ENCODE measurements at places on chromosomes 16 and 17. TPM values are rescaled to one million over a fixed set of nuclear protein-coding genes. Genes with fewer than 3 reads are reported as not detected.

Gene TP53TG3C
- not detected for total RNA-seq

Gene BCAR1
- 47.3 TPM for total RNA-seq

Gene ZNF469
- 0.37 TPM for total RNA-seq

Gene RABEP1
- 35.0 TPM for total RNA-seq

Gene KCNAB3
- not detected for total RNA-seq

Gene SLC6A2
- not detected for total RNA-seq

Gene LRRC37A
- 0.89 TPM for total RNA-seq

Gene CDH5
- total RNA-seq, result not detected

Gene SRCAP
- 6.9 TPM for total RNA-seq

Gene KRTAP3-1
- 0.64 TPM for total RNA-seq

- DNase-seq, result no peak
Observed at GRCh38 chr17:67215991-67216421, 29.0 kb downstream of the HELZ start.

DNA sequence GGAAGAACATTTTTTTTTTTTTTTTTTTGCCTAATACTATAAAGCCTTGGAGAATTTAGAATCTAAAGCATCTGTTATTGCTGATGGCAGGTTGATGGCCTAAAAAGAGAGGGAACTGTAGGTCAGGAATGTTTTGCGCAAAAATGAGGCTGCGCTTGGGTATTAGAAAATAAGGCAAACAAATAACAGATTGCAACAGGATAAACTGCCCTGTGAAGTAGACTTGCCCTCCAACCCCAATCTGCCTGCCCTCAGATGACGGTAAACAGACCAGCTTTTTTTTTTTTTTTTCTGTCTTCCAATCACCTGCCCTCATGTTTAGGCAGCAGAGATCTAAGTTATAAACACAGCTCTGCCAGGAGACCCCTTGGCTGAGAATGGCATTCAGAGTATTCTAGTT, 3.8 kb upstream of the DHX8 start:
- DNase-seq, result no peak

GRCh38 chr17:45432405-45433158, at the start of gene ARHGAP27:
Gene ARHGAP27 (minus strand): TSS chr17:45432870. CDS start chr17:45430279, 2,591 bp downstream.
- peak; percentile 56 for DNase-seq

GRCh38 chr17:51144266-51145022, 8.9 kb upstream of the NME1 start:
- no peak for DNase-seq

- DNase-seq, result no peak
Observed at GRCh38 chr16:31438414-31438813, 4.2 kb downstream of the ZNF843 start.

GRCh38 chr17:8160224-8160577, 2.5 kb downstream of the VAMP2 start:
- no peak for DNase-seq

DNA sequence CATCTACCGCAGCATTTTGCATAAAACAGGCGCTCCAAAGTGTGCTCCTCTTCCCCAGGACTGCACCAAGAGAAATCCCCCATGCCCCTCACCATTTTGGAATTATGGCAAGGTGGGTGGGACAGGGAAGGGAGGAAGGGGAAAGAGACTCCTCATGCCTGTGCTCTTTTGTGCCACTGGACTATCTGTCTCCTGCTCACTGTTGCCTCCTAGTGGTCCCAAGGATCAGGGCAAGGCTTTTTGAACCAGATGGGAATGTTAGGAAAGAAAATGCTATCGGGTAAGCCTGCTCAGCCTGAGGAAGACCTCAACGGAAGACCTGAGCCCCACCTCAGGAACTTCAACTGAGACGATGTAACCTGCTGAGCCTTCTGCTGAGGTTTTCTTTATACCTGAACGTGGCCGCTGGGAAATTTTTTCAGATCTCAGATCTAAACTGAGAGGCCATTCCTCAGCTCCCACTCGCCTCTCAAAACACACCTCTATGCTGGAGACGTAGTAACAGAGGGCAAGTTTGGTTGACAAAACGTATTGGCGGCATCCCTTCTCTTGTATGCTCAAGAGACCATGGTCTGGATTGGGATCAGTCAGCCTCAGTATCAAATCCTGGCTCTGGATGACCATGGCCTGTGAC, 58.3 kb downstream of the SPACA3 start:
- peak; percentile 39 for DNase-seq

- peak; percentile 68 for DNase-seq
Observed at GRCh38 chr16:72203401-72203800, 31.4 kb upstream of the PMFBP1 start.

DNA sequence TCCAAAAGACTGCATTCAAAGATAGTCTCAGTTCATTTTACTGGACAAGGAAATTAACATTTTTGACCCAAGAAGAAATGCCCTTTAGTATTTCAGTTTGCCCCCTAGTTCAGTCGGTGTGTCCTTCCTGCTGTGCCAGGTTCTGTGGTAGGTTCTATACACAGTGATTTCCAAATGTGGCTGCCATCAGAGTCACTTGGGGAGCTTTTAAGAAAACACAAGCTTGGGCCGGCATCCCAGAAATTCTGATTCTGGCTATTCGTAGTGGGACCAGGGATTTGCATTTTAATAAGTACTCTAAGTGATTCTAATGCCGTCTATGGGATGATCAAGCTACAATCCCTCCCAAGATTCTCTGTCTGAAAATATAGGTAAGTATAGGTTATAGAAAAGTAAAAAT, 10.2 kb downstream of the RSPRY1 start:
- DNase-seq, result no peak

DNA sequence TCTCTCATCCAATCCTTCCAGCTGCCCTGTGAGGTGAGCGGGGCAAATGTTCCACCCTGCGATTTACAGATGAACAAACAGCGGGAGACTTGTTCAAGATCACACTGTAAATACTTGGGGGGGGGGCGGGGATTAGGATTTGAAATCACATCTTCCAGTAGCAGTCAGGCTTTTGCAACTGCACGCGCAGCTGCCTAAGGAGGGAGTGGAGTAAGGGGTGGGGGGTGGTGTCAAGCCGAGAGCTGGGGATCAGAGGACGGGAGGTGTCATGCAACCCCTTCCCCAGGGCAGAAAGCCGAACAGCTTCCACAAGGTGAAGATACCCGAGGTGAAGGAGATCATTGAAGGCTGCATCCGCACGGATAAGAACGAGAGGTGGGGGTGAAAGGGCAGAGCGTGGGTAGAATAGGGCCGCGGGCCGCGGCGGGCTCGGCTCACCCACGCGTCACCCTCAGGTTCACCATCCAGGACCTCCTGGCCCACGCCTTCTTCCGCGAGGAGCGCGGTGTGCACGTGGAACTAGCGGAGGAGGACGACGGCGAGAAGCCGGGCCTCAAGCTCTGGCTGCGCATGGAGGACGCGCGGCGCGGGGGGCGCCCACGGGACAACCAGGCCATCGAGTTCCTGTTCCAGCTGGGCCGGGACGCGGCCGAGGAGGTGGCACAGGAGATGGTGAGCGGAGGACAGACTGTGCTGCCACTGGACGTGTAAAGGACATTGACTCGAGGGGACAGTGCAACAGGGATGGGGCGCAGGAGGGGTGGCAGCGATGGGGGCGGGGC, 4.6 kb downstream of the WNK4 start:
- no peak for DNase-seq

DNA sequence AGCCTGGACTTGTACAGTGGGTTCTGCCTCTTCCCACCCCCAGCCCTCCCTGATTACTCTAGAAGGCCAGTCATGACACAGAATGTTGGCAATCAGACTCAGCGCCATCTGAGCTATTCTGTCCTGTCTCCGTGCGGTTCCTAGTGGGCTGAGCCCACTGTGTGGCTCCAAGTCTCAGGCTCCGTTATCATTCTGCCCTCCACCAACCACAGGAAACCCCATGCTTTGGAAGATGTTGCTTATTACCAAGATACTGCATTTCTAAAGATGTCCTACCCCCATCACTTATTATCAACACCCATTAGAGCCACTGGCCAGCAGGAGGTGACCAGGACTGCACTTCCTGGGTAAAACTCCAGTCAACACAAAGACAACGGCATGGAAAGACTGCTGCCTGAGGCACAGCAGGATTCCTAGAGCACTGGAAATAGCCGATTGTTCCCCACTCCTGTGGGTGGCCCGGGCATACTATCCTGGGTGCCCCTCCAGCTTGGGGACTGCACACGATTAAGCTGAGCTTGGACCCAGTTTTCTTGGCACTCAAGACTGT, 133.6 kb downstream of the AATF start:
- no peak for DNase-seq

DNA sequence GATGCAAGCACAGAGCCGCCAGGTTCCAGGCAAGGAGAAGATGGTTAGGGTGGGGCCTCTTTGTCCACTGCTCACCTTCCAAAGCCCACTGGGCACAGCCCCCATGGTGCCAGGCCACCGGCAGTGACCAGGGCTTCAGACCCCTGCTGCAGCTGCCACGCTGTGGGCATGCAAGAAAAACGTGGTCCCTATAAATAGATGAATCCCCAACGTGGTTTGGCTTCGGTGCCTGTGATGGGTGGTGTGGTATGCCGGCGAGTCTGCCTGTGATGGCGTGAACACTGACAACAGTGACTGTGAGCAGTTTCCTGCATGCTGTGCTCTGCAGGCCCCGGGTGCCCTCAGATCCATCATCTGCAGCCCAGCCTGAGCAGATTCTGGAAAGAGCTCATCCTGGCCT, 36.6 kb downstream of the RAB11FIP4 start:
- DNase-seq, result no peak

DNA sequence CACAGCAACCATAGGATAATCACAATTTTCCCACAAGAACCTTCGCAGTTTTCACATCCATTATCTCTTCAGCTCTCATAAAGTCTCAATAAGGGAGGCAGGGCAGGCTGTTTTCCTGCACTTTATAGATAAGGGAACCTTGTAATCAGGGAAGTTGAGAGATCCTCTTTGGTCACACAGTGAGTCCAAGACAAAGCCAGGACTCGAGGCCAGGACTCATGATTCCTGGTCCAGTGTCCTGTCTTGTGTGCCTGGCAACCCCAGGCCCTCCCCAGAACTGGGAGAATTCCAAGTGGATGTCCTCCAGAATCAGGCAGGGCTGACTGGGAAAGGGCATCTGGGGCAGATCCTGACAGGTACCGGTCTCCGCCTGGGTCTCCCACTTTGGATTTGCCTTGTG, 23.1 kb upstream of the PHF12 start:
- no peak for DNase-seq

GRCh38 chr16:75415169-75415905, 18.0 kb downstream of the CFDP1 start:
- no peak for DNase-seq

GRCh38 chr17:14297161-14297851, 3.6 kb upstream of the HS3ST3B1 start:
- peak; percentile 59 for DNase-seq

DNA sequence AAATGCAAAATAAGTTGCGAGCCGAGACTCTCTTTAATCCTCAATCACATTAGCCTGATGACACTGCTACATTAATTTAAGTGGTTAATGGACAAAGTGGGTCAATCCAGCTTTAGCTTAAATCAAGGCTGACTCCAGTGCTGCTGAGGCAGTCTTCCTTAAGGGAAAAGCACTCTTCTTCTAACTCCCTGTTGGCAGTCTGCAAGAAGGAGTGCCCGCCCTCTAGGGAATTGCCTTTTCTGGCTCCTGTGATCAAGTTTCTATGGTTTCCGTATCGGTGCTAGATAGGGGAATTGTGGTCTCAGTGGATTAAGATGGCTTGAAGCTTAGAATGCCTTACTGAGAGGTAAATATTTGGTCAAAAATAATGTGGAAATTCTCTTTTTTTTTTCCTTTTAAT, 41.0 kb downstream of the HS3ST3B1 start:
- no peak for DNase-seq

- DNase-seq, result peak; percentile 84
Observed at GRCh38 chr17:73308017-73308823, 3.6 kb downstream of the CDC42EP4 start.

DNA sequence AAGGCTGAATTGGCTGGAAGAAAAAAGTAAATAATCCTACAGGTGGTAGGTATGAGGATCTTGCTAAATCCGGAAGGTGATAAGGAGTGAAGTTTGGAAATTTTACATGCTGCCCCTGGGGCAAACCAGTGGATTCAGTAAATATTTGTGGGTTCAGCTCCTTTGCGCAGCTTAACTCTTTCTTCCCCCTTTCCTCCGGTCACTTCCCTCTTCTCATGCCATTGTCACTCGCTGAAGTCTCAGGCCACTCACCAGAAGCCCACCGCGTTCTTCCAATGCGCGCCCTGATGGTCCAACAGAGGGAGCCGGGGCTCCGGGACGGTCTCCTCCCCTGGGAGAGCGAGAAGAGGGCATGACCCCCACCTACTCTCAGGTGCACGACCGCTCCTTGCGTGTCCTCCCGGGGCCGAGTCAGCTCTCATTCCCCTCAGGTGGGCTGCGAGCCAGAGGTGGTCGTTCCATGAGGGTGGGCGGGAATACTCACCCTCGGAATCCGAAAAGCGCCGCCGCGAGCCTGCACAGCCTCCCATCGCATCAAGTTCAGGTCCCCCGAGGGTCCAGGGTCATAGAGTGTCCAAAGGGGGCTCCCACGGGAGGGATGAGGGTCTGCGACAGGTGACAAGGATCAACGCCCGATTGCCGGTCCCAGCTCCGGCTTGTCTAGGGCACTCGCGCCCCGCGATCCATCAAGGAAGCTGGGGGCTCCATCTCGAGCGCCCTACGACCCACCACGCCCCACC, 474 bp downstream of the CLN3 start:
- peak; percentile 59 for DNase-seq

DNA sequence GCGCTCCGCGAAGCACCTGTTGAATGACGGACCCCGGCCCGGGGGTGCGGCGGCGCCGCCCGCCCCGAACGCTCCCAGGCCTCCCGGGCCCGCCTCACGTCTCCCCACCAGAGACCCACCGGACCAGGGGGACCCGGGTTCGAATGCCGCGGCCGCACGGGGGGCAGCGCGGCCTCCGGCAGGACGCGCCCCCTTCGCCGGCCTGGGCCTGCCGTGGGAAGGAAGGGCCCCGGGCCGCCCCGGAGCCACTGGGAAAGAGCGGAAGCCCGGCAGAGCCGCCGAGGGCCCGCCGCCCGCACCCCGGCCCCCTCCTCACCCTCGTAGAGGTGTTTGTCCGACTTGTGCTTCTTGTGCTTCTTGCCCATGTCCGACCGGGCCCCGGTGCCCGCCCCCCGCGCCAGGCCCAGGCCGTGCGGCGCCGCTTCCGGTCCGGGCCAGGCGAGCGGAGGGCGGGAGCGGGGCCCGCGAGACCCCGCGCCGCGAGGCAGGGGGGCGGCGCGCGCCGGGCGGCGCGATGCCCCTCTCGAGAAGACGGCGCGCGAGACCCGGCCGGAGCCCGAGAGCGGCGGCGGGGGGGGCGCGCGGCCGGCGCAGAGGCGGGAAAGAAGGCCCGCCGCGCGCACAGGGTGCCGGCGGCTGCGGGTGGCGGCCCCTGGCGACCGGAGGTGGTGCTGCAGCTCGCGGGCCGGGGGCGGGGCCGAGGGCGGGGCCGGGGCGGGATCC, at the start of gene BRD7:
Gene BRD7, minus strand, starts transcription at position 579 of the 723 bp plus-strand sequence. Its CDS starts 214 bp downstream, at position 365.
- DNase-seq, result peak; percentile 56

DNA sequence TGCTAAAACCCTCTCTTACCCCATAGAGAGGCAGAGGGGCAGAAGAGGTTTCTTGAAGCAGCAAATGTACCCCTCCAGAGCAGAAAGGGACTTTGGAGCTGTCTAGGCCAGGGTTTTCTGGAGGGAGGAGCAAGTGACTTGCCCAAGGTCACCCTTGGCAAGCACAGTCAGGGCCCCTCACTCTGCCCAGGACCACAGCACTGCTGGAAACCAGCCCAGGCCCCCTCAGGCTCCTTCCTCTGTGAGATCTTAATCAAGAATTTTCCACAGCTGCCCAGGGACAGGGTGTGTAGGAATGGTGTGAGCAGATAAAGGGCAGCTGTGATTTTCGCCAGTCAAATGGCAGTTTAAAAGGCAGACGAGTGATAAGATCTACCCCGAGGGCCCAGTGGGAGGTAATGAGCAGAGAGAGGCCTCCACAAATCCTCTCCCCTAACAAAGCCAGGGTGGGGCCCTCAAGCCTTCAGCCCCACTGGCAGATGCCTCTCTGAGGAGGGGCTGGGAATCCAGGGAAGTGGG, 3.9 kb upstream of the SLC12A3 start:
- peak; percentile 92 for DNase-seq
